NCI-H1417 treated with DMSO at 0.1 percent for 48 hours (cell line): ENCODE measurements at places on chromosomes 7 and 10.

- DNase-seq = no peak
These were observed 55.8 kb upstream of the KIF5B start for GRCh38 chr10:32112055-32112454.

DNA sequence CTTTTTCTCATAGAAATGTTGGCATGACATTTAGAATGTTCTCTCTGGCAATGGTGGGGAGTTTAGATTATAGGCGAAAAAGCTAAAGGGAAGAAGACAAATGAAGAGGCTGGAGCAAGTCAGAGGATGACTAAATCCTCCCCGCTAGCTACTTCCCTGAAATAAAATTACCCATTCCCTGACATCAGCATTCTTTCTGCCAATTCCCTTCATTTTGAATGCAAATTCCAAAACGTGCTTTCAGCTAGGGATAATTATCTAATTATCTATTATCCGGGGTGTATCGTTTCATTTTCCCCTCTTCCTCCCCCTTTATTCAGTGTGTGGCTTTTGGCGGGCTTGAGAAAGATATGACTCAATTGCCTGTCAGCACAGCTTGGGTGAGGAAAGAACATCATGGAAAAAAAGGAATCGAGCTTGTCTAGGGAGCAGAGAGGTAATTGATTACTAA is 672.3 kb downstream of the TNS3 start:
- DNase-seq = no peak

- DNase-seq = no peak
These were observed 42.2 kb upstream of the LAMB1 start for GRCh38 chr7:108045154-108045553.

- DNase-seq = no peak
These were observed 11.0 kb downstream of the DLG5 start for GRCh38 chr10:77915319-77916105.

DNA sequence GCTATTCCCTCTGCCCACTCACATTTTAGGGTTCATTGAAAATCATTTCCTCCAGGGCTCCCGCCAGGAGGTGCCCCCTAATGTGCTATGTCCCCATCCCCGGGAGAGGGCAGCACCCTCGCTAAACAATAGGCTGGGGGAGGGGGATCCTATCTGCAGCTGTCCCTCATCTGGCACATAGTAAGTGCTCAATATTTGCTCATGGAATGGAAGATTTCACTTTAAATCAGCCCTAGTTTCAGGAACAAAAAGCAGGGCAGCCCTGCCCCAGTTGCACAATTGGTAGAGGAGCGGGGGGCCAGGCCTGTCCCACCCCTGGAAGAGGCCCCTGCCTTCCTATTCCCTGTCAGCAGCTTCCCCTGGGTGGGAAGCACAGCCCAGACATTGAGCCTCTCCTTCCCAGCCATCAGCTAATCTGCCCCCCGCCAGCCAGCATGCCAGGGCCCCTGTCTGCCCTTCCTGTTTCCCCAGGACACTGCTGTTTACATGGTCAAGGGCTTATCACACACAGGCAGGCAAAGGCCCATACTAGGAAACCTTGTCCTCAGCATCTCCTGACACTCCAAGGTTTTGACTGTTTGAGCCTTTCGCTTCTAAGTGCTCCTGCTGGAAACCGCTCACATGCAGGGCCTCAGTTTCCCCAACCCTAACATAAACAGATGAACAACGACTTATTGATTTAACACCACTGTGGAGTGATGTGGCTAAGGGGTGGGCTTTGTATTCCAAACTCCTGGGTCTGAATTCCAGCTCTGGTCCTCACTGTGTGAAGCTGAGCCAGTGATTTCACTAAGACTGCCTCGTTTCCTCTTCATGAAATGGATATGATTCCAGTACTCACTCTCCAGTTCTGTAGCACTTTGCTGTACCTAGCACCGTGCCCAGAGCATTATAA is 130.7 kb upstream of the ZMIZ1 start:
- no peak for DNase-seq

- no peak for DNase-seq
These were observed 15.4 kb upstream of the FKBP9 start for GRCh38 chr7:32941681-32942414.

DNA sequence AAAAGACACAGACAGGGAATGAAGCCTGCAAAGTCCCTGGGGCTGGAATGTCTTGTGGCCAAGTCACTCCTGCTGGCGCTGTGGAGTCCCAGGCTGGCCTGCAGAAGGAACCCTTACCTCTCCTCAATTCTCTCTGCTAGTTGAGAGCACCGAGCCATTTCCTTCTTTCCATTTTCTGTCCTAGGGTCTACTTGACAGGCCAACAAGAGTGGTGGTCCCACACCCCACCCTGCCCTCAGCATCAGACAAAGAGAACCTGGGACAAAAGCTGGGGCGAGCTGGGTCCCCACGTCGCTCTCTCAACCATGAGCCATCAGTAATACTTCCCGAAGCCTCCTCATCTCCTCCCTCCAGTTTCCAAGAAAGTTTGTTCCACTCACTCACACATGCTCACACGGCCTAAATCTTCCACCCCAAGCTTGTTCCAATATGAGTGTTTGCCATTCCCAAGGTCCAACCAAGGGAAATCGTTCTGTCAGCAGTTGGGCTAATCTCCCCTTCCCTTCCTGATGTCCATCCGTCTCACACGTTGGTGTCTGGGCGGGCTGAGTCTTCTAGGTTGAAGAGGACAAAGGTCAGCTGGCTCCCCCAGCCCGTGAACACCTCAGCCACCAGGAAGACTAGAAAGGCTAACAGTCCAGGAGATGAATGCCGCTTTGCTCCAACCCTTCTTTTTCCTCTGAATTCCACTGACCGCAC is 44.3 kb downstream of the CLEC2L start:
- DNase-seq = no peak

- no peak for DNase-seq
These were observed 90.9 kb downstream of the CHST15 start for GRCh38 chr10:124002391-124003069.

- DNase-seq = no peak
These were observed 1.1 kb upstream of the KLF14 start for GRCh38 chr7:130734815-130735716.

DNA sequence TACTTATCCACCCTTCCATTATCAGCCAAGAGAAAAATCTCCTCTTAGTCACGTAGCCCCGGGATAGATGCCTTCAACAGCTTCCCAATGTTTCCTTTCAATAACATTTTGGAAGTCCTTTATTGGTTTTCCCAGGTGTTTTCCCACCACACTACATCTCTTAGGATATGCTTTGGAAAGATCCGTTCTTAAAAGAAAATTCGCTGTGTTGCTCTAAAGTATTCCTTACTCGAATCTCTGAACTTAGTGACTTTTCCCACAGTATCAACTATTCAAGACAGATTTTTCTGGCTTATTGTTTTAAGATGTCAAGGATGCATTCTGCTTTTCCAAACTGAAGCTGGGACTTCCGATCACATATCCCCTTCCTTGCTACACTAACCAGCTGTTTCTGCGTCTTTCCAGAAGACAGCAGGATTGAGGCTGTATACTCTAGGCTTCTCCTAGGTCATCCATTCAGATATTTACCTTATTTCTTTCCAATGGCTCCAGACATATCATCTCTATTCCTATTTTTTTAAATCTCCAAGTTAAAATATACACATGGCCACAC is 36.5 kb upstream of the SVIL start:
- DNase-seq = no peak

DNA sequence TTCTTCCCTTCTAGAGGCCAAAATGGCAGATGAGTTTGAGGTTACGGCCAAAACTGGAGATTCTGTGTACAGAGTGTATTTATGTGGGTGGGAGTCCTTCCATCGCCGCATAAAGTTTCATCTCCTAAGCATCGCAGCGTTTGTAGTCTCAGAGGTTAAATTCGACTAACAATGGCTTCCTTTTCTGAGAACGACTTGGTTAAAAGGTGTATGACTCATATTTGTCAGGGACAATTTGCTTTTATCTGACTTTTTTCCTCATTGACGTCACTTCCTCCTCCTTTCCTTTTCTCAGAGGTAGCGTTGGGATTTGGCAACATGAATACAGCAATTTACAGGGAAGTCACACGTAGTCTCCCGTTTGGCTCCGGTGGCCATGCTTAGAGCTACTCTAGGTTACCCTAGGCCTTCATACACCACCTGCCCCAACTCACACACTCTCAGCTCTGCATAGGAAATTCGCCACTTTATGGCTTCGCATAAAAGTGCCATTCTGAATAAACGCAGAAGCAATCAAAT is 37.6 kb upstream of the TCF7L2 start:
- no peak for DNase-seq
